Occipital lobe (tissue), 3 donors: ENCODE measurements at places on chromosomes 2 and 18. TPM values are rescaled to one million over a fixed set of nuclear protein-coding genes. Genes with fewer than 3 reads are reported as not detected.

Gene MDH1B
- 2.5 TPM for total RNA-seq

Gene MOGAT1
- total RNA-seq, result not detected

Gene FAHD2B
- total RNA-seq, result 4.5 TPM

Gene SNED1
- 3.3 TPM for total RNA-seq
